ENCODE measurements at places on chromosomes 5 and 9. TPM values are rescaled to one million over a fixed set of nuclear protein-coding genes. Genes with fewer than 3 reads are reported as not detected.

The LECT2 gene
- total RNA-seq = not detected

The SLC45A2 gene
- not detected for total RNA-seq

DNA sequence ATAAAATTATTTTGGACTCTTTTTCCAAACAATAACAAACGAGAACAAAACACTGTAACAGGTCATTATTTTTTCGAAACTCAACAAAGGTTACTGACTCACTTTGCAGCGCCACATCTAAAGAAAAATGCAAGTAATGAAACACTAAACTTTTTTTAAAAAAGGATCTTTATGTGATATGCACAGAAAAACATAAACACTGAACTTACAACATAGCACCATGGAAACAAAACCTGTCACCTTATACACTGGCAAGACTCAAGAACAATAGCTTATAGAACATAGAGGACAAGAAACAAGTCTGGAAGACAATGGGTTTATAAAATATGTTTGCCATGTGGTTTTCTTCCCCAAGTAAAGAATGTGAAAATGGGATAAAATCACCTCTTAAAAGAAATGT, 85.2 kb downstream of the AUH start:
- DNase-seq = no peak

The CCL27 gene
- total RNA-seq = 0.88 TPM

Measured in HFFc6 (cell line).